ENCODE measurements at places on chromosomes 2 and 18.

- DNase-seq = no peak
Measured at GRCh38 chr2:100248971-100249370, 73.3 kb downstream of the LONRF2 start.

- no peak for DNase-seq
Measured at GRCh38 chr2:168378960-168379669, 77.0 kb upstream of the CERS6 start.

DNA sequence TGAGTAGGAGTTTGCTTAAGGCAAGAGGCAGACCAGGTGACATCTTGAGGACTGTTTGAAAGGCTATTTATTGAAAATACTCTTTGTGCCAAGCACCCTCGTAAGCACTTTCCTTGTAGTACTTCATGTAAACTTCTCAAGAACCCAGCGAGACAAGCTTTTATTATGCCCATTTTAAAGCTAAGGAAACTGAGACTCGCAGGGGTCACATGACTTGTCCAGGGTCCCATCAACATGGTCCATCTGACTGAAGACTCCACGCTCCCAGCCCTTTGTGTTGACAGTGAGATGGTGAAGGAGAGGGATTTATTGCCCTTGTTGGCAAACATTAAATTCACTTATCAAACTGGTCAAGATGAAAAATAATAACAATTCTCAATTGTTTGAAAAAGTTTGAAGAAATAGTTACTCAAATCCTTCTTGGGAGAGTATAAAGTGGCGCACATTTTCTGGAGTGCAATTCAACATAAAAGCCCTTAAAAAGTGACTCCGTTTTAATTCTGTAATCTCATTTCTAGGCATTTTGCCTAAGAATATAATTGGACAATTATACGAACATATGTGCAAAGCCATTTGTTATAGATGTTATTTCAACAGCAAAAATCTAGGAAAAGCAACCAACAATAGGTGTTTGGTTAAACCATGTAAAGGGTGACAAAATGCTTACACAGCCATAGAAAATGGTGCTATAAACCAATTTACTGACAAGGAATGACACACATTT lies 270.5 kb upstream of the NCKAP5 start:
- no peak for DNase-seq

DNA sequence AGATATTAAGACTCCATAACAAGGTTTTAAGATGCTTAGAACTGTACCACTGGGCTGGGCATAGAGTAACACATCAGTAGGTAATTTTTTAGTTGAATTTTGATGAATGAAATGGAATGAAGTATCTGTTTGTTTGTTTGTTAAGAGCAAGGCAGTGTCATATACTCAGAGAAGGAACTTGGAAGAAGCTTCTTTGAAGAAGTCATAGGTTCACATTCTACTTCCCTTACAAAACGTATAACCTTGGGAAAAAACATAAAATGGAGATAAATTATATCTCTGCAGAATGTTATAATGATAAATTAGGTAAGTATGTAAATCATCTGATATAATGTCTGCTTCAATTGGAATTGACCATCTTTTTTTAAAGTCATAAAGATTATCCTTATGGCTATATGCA lies 122.1 kb upstream of the SLC39A10 start:
- DNase-seq = no peak

DNA sequence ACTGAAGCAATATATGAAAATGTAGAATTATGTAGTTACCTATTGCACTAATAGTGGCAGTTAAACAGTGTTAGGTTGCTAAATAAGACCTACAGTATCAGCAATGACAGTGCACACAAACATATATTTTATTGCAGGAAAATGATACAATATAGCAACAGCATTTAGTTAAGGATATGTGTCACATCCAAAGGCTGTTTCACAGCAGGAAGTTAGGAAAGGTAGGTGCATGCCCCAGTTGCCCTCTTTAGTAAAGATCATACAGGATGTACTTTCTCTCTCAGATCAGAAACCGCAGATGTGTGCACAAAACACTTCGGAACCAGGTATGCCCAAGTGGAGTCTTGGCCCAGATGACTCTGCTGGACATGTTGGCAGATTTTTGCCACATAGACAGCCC lies 444.1 kb downstream of the XIRP2 start:
- no peak for DNase-seq

Data from MV-4-11 (cell line).